ENCODE measurements at places on chromosomes 6 and 20.
A peak's percentile ranks its signal among the peaks of the same experiment; 100 is the strongest.

DNA sequence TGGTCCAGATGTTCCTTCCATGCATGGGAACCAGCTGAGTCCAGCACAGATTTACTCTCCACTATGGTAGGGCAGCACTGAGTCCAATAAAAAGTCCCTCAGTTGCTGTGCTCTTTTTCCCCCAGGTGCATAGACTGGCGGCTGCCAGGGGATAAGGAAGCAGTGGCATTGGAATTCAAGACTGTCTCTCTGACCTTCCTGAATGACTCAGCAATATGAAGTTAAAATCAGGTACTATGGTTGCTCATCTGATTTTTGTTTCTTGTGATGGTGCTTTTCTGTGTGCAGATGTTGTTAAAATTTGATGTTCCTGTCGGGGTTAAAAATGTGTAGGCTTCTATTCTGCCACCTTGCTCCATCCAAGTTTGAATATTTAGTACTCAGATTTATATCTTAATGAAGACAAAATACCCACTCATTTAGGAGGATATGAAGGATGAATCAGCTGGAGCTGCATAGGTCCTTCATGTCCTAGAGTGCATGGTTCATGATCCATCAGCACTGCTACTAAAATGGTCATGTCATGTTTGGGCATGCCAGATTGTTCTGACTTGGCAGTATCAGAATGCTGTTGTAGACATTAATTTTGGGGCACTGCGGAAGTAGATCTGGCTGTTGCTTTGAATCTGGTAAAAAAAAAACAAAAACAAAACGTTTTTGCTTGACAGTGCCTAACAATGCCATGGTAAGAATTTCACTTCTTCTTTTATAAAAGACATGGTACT lies 321.2 kb upstream of the MAP3K7 start:
- DNase-seq, result no peak

DNA sequence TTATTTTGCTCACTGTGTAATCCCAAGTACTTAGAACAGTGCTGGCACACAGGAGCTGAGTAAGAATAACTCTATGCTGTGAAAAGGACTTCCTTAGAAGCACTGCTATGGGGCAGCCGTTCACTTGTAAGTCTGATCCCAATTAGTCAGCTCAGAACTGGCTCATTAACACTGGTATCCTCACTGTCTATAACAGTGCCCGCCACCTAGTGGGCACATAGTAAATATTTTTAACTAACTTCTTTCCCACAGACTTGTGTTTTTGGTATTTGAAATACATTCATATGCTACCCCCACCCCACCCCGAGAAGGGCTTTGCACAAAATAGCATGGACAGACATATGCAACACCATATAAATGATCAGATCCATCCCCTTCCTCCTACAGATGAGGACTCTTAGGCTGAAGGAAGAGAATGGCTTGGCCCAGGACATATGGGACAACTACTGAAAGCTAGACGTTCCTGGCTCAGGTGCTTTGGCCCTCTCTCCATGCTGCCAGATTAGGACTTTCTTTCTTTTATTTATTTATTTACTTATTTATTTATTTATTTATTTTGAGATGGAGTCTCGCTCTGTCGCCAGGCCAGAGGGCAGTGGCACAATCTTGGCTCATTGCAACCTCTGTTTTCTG lies 47.1 kb downstream of the DST start:
- DNase-seq, result peak; percentile 10

- no peak for DNase-seq
These were observed 104.0 kb downstream of the TENT5A start for GRCh38 chr6:81648502-81648901.

- no peak for DNase-seq
These were observed 67.5 kb downstream of the RTN4IP1 start for GRCh38 chr6:106561686-106562405.

DNA sequence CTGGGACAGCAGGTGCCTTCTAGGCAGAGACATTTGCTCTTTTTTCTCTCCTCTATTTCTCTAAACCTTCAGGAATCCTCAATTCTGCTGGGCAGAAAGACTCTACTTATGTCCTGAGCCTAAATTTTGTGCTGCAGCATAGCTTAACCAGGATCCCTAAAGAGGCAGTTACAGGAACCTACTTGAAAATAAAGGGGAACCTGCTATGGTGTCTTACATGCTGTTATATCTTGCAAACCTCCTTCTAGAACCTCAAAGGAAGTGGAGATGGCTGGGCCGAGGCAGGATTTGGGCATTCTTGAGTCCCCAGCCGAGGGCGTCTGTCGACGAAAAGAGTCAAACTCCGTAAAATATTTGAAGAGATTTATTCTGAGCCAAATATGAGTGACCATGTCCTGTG lies 17.1 kb upstream of the GMNN start:
- no peak for DNase-seq

- DNase-seq, result no peak
These were observed 20.2 kb upstream of the PIM1 start for GRCh38 chr6:37149745-37150144.

DNA sequence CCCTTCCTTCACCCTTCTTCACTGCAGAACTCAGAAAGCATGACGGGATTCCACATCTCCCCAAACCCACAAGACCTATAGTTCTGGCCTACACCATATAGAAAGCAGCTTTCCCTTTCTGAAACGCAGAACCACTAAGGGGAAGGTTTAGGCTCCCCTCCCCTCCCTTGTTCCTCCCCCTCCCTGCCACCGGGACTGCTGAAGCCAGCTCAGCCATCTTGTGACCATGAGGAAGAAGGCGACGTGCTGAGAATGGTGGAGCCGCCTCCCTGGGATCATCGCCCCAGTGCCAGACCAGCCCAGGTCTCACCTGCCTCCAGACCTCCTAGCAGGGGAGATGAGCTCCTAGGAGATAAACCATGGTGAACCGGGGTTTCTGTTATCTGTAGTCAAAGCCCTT lies 19.6 kb downstream of the SERPINB6 start:
- DNase-seq, result no peak

- DNase-seq, result no peak
These were observed 510 bp downstream of the NDRG3 start for GRCh38 chr20:36745234-36745926.

GRCh38 chr6:46419576-46420002 lies 71.7 kb downstream of the RCAN2 start:
- DNase-seq, result peak; percentile 27

- DNase-seq, result peak; percentile 70
These were observed 715 bp downstream of the SOX12 start for GRCh38 chr20:325889-326644.

DNA sequence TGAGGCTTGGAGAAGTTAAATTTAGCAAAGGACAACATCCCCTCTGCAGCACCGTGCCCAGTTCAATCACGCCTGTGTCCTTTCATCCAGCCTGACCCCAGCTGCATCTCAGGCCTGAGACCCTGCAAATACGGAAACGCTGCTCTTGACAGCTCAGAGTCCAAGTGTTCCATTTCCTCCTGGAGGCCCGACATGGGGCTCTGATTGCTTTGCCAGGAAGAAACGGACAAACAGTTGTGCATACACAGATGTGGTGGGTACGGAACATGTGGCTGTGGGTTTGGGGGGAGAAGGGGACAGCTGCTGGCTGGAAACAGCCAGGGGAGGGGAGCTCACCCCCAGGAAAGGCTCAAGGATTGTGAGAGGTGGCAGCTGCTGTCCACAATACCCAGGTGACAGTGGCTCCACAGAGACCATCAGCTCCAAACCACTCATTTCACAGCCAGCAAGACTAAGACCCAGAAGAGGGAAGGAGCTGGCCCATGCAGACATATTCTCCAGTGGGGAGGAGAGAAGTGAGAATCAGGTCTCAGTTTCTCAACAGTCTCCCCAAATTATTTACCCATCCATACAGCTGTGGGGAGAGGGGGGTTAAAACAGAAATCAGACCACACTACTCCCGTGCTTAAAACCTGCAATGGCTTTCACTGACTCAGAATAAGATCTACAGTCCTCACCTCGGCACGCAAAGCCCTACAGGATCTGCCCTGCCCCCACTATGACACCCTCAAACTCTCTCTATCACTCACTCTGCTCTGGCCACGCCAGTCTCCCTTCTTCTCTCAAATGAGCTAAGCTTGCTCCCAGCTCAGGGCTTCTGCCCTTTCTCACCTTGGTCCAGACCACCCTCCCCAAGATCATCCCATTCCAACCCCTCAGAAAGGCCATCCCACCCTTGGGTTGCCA lies 89.1 kb downstream of the PREX1 start:
- DNase-seq, result no peak

DNA sequence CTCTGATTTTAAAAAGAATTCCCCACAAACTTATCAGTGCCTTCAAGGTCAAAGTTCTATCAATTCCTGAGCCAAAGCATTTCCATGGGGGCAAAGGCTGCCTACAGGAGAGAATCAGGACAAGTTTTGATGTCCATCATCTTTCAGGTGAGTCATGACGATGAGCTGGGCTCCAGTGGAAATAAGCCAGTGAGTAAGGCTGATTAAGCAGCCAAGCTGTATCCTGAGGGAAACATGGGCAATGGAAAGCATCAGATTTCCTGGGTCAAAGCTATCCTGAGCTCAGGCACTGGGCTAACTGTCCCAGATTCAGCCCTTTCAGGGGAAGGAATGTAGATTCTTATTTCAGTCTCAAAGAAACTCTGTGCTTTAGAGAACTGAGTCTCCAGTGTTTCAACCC lies 377.4 kb downstream of the CD109 start:
- no peak for DNase-seq

DNA sequence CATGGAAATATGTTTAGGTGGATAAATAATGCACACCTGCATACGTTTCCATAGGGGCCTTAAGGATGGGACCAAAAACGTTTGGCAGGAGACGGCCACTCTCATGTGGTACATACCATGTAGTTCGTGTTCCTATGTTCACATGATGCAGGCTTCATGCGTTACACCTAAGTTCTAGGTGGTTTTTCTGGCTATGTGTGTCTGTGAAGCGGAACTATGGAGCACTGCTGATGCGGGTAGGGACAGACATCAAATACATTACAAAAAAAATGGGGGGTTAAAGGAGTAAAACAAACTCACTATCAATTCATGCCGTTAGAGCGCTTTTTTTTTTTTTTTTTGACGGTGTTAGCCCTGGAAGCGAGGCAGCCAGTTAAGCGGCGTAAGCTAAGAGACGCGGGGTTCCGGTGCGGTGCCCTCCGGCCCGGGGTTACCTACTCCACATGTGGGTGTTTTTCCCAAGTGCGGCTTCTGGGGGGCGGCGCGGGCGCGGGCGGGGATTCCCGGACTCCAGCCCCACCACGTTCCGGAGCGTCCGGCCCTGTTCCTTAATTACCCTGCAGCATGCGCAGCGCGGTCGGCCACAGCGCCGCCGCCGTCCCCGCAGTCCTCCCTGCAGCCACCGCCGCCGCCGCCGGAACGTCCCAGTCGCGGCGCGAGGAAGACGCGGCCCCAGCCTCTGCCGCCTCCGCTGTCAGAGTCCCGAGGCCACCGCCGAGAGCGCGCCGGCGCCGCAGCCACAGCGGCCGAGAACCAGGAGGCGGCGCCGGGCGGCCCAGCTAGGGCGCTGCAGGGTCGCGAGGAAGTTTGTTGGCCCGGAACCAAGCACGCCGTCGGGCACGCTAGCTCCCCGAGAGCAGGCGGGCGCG lies 648 bp downstream of the COL19A1 start:
- DNase-seq, result peak; percentile 82

DNA sequence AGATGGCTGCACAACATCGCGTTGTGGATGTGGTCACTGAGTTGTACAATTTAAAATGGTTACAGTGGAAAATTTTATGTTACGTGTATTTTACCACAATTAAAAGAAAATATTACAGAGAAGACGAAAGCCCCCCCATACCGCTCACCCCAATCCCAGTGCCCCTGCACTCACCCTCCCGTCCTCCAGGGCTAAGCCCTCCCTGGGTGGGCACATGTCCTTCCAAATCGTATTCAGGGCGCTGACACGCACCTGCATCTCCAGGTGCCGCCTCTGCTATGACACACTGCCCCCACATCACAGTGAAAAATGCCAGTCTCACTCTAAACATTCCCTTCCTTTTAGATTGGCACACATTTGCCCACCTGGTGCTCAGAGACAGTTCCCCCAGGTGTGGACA lies 49.4 kb downstream of the PSMG4 start:
- DNase-seq, result no peak

DNA sequence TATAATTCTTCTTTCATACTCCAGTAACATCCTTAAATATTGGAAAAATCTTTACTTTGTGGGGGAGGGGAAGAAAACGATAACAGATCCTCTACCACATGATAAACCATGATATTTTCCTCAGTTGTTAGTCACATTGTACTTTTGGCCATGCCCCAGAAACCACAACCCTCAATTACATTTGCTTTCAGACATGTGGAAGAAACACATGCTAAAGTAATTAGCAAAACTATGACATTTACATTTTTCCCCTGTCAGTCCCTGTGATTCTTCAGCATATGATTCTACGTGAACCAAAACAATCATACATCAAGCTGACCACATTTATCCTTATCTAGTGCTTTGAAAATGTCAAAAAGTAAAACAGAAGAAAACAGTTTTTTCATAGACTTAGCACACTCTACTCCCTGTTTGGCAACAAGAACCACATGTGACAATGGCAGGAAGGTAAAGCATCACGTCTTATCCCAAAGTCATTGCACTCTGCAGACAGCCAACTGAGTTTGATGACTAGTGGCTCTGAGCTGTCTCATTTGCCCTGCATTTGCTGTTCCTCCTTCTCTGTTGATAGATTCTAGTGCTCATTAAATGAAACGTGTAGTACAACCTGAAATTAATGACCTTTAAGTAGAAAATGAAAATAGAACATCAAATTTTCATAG lies 505.8 kb upstream of the MARCKS start:
- no peak for DNase-seq

- DNase-seq, result no peak
These were observed 24.6 kb downstream of the DAAM2 start for GRCh38 chr6:39816747-39817146.

DNA sequence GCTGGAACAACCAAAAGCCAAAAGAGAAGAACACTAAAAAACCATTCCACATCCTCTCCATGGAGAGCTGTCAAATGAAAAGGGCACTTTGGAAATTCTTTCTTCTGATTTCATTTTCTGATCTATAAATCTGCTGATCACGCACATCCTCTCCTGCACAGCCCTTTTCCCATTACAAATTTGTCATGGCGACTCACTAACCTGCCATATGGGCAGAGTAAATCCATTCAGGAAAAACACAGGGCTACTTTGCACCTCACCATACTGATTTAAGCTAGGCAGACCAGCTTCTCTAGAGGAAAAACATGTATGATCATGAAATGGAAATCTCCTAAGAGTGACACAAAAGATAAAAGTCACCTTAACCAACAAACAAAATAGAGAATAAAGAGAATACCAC lies 26.0 kb downstream of the TOMM6 start:
- DNase-seq, result no peak

DNA sequence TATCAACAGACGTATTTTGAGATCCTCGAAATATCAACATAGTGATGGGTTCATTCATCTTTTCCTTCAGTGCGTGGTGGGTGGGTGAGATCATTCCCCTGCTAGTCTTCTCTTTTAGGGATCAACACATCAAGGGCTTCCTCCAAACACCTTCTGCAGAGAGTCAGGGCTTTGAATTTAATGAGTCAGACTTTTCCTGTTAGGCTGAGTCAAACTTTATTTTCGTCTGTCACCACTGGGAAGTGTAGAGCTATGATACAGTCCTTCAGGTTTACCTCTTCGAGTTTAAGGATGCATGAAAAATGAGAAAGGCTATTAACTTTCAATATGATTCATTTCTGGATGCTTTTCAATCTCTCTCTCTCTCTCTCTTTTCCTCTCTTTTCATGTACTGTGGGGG lies 189.1 kb downstream of the BMP2 start:
- DNase-seq, result no peak

Measured in SK-N-SH (cell line).